Fibroblast of skin of back (primary cell): ENCODE measurements at places on chromosomes 1 and 21.

DNA sequence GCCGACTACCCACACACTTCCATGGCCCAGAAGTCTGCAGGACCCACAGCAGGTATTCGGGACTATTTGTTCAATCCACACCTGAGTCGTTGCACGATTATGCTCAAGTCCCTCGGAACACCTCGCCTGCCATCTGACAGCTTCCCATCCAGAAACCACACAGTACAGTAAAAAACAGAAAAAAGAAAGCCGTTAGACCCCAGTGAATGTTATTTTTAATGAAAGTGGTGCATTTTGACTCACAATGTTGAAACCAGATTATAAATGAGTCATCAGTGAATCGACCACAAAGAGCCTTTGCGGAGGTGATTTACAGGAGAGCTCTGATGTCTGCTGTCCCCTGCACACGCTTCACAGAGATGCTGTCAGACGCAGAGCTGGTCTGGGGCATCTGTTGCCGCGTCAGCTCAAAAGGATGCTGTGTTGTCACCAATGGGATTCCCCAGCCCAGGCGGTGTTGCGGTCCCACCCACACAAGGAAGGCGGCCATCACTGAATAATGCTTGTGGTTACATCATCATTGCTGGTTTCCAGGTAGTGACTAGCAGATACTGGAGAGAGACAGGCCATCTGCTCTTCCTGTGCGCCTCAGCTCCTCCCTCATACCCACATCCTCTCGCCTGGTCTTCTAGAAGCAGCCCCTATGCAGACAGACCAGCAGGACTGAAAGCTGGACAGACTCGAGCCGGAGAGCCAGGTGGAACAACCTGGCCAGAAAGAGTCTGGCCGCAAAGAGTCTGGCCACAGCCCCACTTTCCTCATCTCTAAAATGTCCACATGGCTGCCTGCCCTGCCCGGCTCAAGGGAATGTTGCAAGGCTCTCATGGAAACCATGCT, 116.8 kb downstream of the TOMM20 start:
- DNase-seq, result peak; percentile 99

DNA sequence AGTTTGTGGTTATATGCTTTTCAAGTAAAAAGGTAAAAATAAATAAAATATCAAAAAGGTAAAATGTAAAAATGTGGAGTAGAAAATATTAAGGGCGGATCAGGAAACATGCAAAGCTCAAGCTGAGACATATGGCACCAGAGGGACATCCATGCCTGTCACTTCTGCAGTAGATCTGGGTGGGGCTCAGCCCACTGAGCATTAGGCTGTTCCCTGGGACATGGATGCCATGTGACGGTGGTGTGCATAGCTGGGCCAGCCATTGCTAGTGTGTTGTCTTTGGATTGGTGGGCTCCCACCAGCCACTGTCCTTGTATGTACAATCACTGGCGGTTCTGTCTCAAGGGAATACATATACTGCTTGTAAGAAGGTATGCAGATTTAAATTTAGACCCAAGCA, 3.0 kb downstream of the TTC13 start:
- no peak for DNase-seq

GRCh38 chr1:232634096-232634495, 4.2 kb upstream of the SIPA1L2 start:
- DNase-seq, result no peak

DNA sequence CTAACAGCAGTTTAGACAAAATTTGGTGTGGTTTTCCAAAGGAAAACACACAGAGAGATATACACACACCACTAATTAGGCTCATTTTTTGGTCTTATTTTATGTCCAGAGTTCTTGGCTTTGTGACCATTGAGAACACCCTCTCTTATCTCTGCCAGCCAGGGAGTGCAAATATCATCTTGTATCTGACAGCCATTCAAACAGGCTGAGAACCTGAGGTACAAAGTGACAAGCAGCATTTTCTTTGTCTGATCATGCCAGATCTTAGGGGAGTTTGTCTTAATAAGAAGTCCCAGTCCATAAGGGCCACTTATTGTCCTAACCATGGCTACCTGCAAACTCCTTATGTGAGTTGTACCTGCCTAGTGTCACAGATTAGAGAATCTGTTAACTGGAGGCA, 1165.2 kb downstream of the BRINP3 start:
- DNase-seq, result no peak

DNA sequence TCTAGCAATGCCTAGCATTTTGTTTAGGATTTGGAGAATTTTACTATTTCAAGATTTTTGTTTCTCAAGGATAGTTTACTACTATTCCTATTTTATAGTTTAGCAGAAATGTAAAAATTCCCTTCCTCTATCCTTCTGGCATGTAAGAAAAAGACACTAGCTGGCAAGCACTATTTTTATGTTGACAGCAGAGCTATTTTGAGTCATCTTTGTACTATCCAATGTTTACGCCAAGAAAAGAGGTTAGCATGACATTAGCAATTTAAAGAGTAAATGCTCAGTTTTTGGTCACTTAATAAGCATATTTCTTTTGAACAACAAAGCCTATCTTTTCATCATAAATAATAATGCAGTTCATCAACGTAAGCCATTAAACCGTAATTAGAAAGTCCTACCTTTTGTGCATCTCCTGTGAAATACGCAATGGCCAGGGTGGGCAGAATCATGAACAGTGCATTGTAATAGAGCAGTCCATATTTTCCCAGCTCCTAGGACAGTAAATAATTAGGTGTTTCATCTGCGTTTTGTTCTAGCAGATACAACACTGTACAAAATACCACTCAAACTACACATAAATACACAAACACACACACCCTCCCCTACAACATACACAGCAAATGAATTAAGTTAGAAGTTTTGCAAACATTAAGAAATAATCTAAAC, 12.0 kb downstream of the SLC35D1 start:
- DNase-seq, result no peak

GRCh38 chr1:17161137-17161740, 42.0 kb upstream of the PADI2 start:
- DNase-seq, result peak; percentile 39

GRCh38 chr1:37817481-37817880, 9.5 kb upstream of the YRDC start:
- no peak for DNase-seq

DNA sequence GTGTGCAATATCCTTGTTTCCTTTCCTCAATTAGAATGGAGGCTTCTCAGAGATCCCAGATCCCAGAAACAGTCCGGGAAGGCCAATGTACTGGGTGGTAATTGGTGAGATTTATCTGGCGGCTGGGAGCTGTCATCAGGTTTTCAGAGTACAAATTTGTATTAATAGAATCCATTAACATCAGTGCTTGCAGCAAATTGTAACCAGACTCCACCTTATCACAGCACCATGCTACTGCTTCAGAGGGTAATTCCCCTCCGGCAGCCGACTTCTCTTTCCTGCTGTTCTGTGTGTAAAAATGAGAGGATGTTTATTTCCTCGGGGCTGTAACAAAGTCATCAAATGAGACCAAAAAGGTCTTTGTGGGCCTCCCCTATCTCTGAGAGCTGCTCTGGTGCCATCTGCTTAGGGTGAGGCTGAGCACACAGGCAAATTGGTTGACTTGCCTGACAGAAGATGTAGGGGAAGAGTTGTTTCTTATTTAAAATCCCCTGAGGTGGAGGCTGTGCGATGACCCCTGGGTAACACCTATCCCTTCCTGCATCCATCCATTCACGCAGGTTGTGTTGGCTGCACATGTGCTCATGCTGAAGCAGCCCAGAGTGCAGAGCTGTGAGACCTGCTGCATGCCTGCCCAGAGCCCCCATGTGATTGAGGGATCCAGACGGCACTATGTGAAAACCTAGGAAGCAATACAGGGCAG, 19.2 kb downstream of the NFASC start:
- no peak for DNase-seq

GRCh38 chr1:58331156-58331555, 215.4 kb downstream of the OMA1 start:
- peak; percentile 9 for DNase-seq

GRCh38 chr1:232951180-232951579, 769 bp downstream of the NTPCR start:
- DNase-seq, result peak; percentile 24

DNA sequence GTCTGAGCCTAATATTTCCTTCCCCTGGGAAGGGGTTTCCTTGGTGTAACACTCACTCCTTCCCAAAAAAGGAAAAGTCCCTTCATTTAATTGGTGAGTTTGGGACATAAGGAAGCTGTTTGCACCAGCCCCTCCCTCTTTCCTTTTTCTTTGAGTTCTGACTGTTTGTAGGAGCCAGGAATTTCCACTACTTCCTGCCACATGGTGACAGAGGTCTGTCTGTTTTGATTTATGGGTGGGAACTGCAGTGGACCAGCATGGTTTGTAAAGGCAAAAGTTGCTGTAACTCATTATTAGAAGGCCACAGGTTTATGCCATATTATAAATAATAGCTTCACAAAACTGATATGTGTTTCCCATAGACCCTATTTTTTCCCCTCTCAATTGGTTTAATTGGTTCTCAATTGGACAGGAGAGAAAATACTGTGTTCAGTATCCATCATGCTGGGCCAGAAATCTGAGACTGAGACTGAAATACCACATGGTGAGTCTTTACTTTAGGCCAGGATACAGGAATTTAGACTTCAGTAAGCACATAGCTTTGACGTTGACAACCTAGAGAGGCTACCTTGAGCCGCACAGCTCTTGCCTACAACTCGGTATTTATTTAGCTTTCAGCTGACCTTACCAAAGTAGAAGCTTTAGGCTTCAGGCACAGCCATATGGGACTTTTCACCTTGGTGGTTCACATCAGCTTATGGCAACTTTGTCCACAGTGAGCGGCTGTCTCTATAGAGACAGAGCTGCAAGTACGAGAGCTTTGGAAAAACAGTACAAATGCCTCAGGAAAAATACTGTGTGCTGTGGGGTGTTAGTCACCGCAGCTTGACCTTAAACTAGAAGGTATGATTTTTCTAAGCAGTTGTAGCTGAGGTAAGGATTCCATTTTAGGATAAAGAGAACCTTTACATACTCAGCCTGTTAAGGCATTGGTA, 40.0 kb upstream of the RGS7 start:
- peak; percentile 18 for DNase-seq

GRCh38 chr1:64941461-64942117, 24.8 kb downstream of the JAK1 start:
- DNase-seq, result no peak

GRCh38 chr21:42755766-42756579, 102.6 kb downstream of the PDE9A start:
- no peak for DNase-seq

DNA sequence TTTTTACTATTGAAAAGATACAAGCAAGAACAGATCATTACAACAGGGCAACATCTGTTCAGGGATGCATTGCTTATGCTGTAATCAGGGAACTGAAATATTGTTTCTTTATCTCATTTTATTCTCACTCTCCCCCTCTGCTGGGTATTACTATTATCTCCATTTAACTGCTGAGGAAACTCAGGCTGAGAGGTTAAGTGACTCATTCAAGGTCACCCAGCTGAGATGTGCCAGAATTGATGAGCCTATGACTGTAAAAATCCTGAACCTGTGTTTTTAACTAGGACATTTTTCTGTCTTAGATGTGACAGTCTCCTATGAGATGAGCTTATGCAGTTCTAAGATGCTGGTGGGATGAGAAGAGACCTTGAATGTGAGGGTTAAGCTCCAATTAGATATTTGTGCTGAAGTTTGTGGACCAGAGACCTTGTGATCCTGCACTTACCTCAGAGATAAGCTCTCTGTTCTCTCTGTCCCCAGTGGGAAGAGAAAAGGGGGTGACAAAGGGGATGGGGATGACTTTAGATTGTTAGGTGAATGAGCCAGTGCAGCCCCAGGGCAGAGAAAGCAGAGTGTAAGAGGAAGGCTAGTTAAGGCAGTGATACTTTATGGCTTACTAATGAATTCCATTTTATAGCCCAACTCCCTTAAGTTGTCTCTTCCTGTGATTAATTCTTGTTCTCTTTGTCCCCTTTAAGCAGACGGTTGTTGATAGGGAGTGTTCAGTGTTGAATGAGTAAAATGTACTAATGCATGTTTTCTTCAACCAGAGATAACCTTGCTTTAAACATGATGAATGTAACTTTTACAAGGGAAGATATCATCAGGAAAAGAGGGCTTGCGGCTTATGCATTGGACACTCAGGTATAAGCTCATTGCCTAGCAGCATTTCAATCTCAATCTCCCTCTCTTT, 111.4 kb downstream of the HLX start:
- DNase-seq, result peak; percentile 57

GRCh38 chr1:59445040-59445439, 148.1 kb downstream of the FGGY start:
- peak; percentile 66 for DNase-seq

DNA sequence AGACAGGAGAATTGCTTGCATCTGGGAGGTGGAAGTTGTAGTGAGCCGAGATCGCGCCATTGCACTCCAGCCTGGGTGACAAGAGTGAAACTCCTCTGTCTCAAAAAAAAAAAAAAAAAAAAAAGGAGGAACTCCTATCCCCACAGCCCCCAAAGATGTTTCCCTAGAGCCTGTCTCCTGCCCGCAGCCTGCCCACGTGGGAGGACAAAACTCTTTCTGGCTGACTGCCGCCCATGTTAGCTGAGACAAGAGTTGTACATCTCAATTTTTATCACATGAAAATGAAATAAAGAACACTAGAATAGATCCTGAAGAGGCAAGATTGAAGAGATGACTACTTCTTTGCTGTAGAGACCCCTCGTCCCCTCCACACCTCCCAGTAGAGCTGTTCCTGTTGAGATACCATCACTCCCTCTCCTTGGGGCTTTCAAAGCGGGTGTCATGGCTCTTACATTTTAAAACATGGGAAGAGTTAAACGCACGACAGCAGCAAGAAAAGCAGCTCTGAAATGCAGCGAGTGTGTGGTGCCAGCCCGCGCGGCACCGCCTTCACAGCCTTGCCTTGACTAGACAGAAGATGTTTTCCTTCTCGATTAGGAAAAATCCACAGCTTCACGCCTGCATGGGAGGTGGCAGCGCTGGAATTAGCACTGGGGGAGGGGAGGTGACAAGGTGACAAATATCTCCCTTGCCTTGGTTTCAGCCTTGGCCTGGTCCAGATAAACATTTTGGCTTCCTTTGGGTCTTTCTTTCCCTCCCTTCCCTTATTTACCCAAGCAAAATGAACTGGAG, 253.4 kb upstream of the CSF3R start:
- DNase-seq, result no peak

- no peak for DNase-seq
Observed at GRCh38 chr1:29501227-29501976, 265.1 kb downstream of the PTPRU start.

DNA sequence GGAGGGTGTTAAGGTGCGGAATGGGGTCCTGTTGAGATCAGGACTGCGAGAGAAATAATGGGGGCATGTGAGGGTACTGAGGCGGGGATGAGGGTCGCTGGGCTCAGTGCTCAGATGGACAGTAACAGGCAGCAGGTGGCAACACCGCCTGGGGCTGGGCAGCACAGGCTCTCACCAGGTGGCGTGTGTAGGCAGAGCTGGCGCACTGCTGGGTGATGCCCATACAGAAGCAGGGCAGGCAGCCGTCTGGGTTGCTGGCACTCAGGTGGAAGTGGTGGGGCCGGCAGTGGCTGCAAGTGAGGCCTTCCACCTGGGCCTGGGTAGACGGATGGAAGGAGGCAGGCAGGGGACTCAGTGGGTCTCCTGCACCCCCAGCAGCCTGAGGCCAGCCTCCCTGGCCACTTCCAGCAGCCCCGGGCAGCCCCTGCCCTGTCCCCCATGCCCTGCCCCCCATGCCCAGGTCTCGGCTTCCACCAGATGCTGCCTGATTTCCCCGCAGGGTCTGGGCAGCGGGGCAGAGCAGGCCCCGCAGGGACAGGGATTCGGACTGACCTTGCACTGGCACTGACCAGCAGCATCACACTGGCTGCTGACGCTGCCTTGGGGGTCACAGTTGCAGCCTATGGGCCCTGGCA, 60.5 kb downstream of the LDLRAD2 start:
- DNase-seq, result no peak
